ENCODE measurements at places on chromosomes 4 and X.

DNA sequence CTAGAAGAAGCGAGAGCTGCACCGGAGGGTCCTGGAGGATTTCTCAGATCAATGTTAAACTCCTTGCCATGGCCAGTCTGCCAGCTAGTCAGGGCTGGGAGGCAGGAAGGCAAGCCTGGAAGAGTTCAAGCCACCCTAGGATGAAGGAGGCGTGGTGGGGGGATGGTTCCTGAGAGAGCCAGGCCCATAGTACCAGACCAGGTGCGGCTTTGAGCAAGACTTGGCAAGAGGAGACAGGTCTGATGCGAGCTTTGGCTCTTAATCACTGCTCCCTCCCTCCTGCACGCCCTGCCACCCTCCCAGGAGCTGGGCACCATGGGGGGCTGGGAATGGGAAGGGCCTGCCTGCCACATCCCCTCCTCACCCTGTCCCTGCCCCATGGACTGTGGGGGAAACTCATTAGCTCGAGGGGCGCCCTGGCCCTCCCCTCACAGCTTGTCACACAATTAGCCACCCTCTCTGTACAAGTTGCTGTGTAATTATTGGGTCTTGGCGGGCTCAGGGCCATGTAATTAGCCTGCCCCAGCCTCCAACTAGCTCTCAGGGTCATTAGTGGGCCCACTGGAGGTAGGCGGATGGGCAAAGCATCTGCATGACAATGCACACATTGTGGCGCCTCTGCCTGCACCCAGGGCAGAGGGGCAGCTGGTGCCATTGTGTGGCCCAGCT is 50.3 kb downstream of the EFNB1 start:
- DNase-seq, result no peak

DNA sequence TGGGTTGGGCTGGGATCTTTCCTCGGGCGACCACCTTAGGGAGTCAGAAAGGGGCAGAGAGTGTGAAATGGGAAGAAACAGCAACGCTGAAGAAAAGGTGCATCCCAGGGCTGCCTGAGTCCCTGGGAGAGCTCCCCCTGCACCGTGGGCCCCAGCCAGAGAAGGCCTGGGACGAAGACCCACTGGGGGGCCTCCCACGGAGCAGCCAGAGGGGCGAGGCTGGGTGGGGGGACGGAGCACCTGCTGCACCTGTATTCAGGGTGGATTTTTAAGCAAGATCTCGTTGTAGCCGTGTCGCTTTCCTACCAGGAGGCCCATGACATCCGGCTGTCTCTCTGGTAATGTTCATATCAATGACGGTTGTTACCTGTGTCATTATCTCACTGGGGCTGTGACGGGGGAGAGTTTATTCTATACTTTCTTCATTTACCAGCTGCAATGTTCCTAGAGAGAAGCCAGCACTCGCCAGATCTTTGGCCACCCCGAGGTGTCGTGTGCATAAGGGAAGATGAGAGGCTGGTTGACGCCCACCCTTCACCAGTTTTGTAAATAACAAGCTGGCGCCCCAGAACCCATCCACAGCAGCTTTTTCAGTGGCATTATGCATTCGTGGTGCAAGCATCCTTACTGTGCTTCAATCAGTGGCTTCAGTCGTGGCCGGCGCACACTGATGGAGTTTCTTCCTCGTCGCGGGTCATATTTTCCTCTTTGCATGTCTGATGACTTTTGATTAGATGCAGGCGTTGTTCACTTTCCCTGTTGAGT is 5.6 kb upstream of the PCGF3 start:
- DNase-seq, result no peak

DNA sequence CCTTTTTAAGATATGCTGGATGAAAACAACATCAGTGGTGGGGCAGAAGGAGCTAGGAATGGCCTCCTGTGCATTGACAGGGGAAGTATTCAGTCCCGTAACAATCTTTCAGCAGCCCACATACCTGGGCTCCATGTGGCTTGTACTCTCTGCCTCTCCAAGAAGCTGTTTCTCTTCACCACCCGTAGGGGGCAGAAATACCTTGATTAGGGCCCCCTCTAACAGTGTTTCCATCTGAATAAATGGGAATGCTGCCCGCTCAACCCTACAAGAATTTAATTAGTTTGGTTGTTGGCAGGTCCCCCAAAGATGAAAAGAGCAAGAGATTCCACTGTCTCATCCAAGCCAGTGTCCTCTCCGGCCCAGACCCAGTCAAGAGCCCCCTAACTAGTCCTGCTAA is 155.2 kb downstream of the SMIM20 start:
- no peak for DNase-seq

GRCh38 chr4:180811556-180811955 is 1431.6 kb upstream of the TENM3 start:
- DNase-seq, result no peak

- DNase-seq, result no peak
Measured at GRCh38 chrX:145003443-145003842, 243.9 kb upstream of the SPANXN1 start.

GRCh38 chr4:144710526-144710912 is 64.6 kb downstream of the HHIP start:
- DNase-seq, result no peak

DNA sequence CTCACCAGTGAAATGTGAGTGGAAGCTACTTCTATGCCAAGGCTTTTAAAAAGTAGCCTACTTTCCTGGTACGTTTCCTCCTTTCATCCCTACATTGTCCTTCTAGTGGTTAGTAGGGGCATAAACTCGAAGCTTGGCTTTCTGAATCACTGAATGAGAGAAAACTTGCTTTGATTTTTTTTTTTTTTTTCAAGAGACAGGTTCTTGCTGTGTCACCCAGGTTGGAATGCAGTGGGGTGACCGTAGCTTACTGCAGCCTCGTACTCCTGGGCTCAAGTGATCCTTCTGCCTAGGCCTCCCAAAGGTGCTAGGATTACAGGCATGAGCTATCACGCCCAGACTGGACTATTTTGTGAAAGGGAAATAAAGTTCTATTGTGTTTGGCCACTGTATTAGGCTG is 89.1 kb upstream of the IGFBP7 start:
- no peak for DNase-seq

DNA sequence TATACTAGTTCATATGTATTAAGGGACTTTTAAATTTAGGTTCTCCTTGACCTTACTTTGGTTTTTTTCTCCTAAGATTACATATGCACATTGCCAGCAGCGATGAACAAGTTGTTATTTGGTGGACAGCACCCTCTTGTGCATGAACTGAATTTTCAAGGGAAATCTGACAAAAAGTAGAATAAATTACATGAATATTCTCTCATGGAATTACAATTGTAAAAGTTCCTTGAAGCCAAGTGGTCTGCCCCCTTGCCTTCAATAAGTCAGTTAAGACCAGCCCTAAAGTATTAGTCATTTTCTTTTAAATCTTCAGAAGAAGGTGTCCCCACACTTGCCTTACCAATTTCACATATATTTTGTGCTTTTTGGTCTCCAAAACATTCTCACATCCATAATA is 30.7 kb upstream of the SMARCA5 start:
- peak; percentile 29 for DNase-seq

GRCh38 chr4:129167640-129168260 is 71.8 kb downstream of the C4orf33 start:
- no peak for DNase-seq

- no peak for DNase-seq
Measured at GRCh38 chr4:19375136-19375804, 876.4 kb upstream of the SLIT2 start.

Measured in SW 1271 (cell line).